ENCODE measurements at places on chromosomes 2 and 18.
A peak's percentile ranks its signal among the peaks of the same experiment; 100 is the strongest.

GRCh38 chr2:172639823-172640222, 83.9 kb downstream of the PDK1 start:
- DNase-seq = no peak

GRCh38 chr2:69493268-69493667, 56.0 kb upstream of the NFU1 start:
- DNase-seq = no peak

GRCh38 chr18:69705987-69706386, 241.7 kb downstream of the CD226 start:
- DNase-seq = no peak

- no peak for DNase-seq
Observed at GRCh38 chr2:71220743-71221142, 6.2 kb downstream of the PAIP2B start.

DNA sequence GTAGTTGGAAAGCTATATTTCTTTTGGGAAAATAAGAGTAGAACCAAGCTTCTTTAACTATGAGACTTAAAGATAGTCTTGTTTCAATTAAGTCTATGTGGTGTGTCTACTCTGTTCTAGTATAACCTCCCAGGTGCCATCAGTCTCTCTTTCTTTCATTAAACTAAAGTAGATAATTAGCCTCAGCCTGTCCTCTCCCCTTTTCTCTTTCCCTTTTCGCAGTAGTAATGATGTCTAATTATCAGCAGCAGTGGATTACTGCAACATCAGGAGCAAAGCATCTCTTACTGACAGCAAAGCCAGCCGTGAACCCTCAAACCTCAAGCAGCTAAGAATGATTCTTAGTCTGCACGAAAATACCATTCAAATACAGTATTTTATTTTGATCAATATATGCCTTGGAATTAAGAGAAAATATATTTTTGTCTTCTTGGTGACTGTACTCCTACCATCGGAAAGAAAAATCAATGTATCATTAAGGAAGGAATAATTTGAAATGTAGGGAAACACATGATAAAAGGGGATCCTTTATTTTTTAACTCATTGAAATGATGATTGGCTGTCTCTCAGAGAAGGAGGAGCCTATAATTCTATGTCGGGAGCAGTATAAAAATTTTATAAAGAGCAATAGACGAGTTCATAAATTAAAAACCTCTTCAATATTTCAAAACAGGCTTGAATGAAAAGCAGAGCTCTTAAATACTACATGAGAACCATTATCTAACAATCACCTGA, 4.5 kb downstream of the NOL4 start:
- DNase-seq = no peak

- DNase-seq = no peak
Observed at GRCh38 chr2:241637795-241638660, 535 bp downstream of the ATG4B start.

- no peak for DNase-seq
Observed at GRCh38 chr18:41529093-41529492, 425.9 kb upstream of the PIK3C3 start.

DNA sequence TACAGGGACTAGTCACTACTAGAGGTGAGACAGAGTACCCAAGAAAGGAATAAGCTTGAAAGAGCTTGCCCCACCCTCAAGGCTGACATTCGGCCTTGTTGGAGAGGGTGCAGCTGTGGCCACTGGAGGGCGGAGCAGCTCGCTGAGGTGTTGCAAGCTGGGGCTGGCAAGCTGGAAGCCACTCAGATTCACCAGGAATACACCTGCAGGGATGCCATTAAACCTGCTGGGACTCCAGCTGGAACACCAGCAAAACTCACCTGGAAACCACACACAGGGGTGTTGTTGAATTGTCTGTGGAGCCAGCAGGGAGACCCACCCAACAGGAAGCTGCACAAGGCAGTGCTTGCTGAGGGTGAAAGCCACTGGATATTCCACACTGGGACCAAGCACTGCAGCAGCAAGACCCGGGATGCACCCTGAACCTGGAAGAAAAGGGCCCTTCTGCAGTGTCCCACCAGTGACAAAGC, 26.1 kb downstream of the KCTD18 start:
- no peak for DNase-seq

DNA sequence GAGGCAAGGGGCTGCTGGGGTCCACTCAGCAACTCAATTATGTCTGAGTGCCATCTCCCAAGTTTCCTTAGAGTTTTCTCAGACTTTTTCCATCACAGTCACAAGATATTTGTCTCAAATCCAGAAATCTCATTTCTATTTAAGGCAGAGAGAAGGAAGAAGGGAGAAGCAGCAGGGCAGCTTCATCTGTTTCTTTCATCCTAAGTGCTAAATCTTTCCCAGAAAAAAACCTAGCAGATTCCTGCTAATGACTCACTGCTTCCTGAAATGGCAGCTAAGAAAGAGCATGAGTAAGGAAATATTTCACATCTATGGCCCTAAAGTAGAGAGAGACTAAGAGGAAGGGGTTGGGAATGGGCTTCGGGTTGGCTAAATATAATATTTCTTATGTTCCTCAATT, 88.0 kb downstream of the KYNU start:
- DNase-seq = no peak

DNA sequence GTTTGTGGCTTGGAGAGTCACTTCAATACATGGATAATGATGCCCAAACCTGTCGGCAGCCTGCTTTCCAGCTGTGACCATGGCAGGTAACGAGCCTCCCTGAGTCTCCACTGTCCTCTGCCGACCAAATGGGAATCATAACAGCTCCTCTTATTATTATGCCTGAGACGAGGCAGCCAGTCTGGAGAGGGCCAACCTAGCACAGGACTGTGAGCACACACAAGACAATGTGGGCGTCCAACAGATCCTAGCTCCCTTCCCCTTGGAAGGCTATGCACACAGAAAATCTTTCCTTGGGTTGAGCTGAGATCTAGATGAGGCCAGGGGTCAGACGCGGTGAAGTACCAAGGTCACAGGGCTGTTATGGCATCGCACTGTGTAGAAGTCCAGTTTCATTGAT, 890 bp upstream of the SLC4A3 start:
- no peak for DNase-seq

- no peak for DNase-seq
Observed at GRCh38 chr2:179518830-179519229, 254.2 kb upstream of the SESTD1 start.

DNA sequence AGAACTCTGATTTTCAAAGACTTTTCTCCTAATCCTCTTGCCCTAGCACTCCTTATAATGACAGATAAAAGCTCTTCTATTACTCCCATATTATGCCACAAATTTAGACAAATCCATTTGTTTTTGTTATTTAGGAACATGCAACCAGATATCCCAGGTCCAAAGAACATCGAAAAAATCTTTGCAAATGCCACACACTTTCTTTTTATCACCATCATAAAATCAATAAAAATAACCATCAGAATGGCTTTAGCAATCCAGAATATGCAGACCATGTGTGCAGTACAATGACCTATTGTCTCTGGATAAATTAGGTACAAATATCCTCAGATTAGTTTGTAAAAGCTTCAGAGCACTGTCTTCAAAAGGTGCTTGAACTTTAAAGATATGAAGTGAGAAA, 376.2 kb upstream of the TCF4 start:
- DNase-seq = no peak

GRCh38 chr2:193253014-193253530, 1058.3 kb upstream of the TMEFF2 start:
- DNase-seq = no peak

- no peak for DNase-seq
Observed at GRCh38 chr2:45014016-45014702, 4.9 kb upstream of the SIX2 start.

- no peak for DNase-seq
Observed at GRCh38 chr18:79585395-79586370, 93.9 kb upstream of the CTDP1 start.

GRCh38 chr18:43772907-43773306, 495.6 kb upstream of the SYT4 start:
- DNase-seq = no peak

- peak; percentile 16 for DNase-seq
Observed at GRCh38 chr2:74146929-74147726, 584 bp downstream of the BOLA3 start.

- DNase-seq = no peak
Observed at GRCh38 chr2:126623000-126623399, 33.0 kb upstream of the GYPC start.

- no peak for DNase-seq
Observed at GRCh38 chr2:10234409-10235094, 68.2 kb upstream of the HPCAL1 start.

DNA sequence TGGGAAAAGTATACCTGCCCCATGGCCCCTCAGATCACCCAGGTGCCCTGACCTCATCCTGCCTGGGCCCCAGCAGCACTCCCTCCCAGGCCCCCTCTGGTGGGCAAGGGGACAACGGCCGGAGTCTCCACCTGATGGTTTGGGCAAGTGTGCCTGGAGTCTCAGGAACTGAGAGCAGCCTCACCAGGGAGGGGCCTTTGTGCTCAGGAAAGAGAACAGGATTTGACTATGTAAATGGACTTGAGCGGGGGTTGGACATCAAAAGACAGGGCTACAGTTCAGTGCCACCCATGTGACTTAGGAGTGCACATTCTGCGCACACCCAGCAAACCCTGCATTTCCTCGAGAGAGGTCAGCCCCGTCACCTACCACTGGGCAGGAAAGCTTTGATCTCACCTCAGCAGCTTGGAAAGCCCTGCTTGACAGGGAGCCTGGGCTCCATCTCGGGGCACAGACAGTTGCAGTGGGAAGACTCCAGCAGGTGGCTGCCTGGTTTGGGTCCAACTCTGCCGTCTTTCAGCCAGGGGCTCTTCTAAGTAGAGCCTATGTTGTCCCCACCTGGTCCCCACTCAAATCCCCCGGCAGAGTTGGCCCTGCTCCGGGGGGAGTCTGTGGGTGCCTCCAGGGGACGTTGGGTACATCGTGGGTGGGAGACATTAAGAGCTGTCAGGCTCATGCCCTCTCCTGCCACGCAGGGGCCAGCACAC, 3.3 kb downstream of the INPP5D start:
- DNase-seq = no peak

DNA sequence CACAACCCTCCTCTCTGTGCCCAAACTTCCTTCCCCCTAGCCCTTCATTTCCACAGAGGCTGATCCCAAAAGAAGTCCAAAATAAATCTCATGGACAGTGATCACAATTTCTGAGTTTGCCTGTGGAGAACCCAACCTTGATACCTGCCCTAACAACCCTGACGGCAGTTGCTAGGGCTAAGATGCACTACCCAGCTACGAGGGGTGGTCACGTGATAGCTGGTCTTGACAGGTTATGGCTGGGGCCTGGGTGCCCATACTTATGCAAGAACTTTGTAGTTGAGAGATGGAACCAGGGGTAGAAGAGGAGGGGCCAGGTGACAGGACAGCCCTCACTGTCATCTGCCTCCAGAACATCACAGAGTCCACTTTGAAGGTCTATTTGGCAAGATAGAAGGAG, 147.9 kb downstream of the AKAIN1 start:
- no peak for DNase-seq

- DNase-seq = no peak
Observed at GRCh38 chr2:182420669-182421068, 6.2 kb downstream of the PDE1A start.

DNA sequence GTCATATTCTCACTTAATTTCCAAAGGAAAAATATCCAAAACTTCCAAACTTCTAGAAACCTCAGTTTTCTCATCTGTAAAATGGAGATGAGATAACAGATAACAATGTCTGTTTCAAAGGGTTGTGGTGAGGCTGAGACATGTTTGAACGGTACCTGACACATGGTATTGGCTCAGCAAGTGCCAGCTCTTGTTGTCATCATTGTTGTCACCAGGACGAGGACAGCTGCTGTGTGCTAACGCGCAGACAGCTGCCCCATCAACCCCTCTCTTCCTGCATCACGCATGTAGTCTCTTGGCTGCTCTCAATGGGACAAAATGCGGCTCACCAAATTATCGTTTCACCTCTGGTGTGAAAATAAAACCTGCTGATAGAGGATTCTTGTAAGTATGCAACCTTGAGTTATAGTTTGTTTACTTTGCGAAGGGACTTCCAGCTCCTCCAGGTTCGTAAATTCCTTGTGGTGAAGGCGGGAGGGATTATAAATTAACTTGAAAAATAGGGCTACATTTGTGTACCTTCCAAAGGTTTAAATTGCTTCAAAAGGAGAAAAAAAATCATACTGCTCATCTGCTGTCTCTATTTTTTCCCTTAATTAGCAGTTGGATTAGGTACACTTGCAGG, 605.4 kb downstream of the BCL11A start:
- DNase-seq = no peak

DNA sequence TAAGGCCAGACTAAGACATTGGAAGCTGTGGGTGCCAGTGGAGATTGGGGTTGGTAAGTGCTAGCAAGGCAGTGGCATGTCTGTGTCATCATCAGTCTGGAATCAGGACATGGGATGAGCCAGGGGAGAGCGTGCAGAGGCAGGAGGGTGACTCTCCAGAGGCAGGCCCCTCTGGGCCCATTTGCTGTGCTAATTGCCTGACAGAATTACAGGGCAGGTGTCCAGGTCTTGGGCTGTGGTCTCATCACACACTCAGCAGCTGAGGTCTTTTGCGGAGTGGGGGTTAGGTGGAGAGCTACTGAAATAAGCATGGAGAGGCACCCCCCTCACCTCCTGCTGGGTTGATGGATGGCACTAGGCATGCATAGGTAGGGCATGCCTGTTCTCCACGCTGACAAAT, 57.4 kb downstream of the CELF4 start:
- no peak for DNase-seq

DNA sequence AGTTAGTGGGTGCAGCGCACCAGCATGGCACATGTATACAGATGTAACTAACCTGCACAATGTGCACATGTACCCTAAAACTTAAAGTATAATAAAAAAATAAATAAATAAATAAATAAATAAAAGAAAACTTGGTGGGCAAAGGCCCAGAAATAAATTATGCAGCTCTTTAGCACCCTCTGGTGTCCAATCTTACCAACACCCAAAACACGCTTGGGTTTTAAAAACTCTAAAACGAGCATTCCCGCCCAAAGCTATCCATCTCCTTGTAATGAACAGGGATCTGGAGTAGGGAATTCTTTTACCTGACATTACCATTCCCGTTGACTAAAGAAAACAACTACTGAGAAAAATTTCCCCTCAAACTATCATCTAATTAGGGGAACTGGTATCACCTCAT, 2005.9 kb upstream of the CELF4 start:
- no peak for DNase-seq

DNA sequence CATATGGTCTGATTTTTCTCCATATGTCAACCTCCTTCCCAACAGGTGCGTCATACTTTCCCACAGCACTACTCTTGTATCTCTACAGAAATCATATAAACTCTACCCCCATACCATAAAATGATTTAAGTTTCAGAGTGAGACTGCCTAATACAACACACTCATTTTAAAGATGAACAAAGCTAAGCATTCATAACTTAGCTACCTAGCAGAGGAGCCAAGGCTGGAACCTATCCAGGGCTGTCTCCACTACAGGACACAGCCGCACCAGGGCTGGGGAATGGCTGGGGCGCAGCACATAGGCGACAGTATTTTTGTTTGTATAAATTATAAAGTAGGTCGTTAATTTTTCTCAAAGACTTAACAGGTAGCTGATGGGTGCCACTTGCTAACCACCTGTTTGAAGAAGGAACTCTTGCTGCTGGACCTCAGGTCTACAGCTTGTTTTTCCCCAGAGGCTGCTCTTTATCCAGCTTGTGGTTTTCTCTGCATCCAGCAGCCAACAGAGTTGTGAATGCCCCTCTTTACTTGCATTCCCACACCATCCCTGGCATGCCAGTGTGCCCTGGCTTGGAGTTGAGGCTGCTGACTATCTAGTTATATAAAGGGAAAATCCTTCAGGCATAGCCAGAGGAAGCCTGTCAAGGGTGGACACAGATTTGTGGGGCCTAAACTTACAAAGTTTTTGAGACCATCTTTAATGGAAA, 62.0 kb downstream of the HNRNPLL start:
- no peak for DNase-seq
